ENCODE measurements at places on chromosomes 2 and 18. TPM values are rescaled to one million over a fixed set of nuclear protein-coding genes. Genes with fewer than 3 reads are reported as not detected.

Gene AQP12A
- not detected for total RNA-seq

Gene PLCL1
- total RNA-seq: 0.04 TPM

- no peak for DNase-seq
Observed at GRCh38 chr18:58549814-58550339, 79.0 kb downstream of the ALPK2 start.

GRCh38 chr18:1774261-1774660, 797.0 kb downstream of the METTL4 start:
- DNase-seq: no peak

- peak; percentile 83 for DNase-seq
Observed at GRCh38 chr2:42102024-42102590, 54.3 kb downstream of the PKDCC start.

- DNase-seq: no peak
Observed at GRCh38 chr2:159617646-159618045, 1.3 kb upstream of the BAZ2B start.

GRCh38 chr2:44267796-44268648, 7.3 kb upstream of the SLC3A1 start:
- DNase-seq: no peak

DNA sequence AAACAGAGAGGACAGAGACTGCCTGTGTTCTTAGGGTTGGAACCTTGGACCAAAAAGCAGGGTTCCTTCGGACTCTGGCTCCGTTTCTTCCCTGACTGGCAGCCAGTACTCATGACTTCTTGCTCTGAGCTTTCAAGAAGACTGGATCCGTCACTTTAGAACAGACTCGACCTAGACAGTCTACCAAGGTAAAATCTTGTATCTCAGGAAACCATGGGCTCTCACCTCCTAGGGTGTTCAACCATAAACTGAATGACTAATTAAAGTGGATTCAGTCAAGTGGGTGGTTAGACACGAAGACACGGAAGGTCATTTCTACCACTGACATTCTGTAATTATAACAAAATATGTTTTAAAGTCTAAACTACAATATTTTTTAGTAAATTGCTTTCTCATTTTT, 153.8 kb upstream of the SLC39A10 start:
- no peak for DNase-seq

- no peak for DNase-seq
Observed at GRCh38 chr2:197847651-197848401, 43.4 kb downstream of the PLCL1 start.

DNA sequence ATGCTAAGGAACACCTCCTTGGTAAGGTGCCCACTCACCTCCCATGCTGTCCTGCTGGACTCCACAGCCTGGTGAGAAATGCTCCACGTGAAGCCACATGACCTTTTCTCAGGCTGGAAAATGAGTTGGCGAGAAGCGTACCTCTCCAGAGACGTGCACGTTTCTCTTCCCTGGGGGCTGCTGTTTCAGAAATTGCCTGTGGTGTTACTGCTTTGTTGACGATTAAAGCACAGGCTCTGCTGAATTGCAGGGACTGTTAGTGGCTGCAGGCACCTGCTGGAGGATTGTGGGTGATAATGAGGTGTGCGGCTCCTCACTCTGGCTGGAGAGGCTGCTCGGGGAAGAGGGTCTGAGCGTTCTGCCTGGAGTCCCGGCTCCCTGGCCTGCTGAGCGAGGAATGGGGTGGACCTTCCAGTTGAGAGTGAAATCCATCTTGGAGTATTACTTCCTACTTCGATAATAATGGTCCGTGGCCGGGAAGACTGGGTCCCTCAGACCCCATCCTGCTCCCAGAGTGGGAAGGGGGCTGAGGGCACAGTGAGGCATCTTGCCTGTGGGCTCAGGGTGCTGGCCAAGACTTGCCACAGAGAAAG, 199.3 kb upstream of the HDAC4 start:
- DNase-seq: peak; percentile 43

Gene UGT1A10
- 0.13 TPM for total RNA-seq

- peak; percentile 90 for DNase-seq
Observed at GRCh38 chr18:37484983-37485834, 80.4 kb downstream of the CELF4 start.

Gene RIT2
- total RNA-seq: 0.36 TPM

Gene GCG
- total RNA-seq: not detected

- DNase-seq: no peak
Observed at GRCh38 chr2:64204703-64205102, 60.5 kb upstream of the PELI1 start.

DNA sequence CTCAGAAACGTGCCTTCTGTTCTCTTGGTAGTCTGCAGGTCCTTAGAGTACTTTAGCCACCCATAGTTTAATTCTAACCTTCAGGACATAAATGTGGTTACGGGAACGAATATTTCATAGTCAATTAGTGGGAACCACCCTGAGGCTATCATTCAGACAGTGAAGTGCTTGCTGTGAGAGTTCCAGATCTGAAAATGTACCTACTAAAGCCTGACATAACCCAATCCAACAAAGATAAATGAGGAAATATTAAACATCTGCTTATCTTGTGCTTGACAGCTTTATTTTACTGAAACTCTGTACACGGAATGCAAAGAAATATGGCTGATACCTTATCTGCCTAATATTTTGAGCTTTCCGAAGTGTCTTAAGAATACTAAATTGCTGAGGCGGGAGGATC, 43.0 kb downstream of the RAB27B start:
- DNase-seq: no peak

- no peak for DNase-seq
Observed at GRCh38 chr2:135582383-135582782, 51.1 kb downstream of the R3HDM1 start.

Gene ANKRD53
- 0.97 TPM for total RNA-seq

- DNase-seq: no peak
Observed at GRCh38 chr2:159086342-159086741, 117.9 kb downstream of the TANC1 start.

Gene TWIST2
- 1.9 TPM for total RNA-seq

Gene FEV
- not detected for total RNA-seq

Gene SKA1
- total RNA-seq: 29.5 TPM

GRCh38 chr2:235206399-235206798, 254.6 kb downstream of the SH3BP4 start:
- no peak for DNase-seq

Gene NEUROD1
- total RNA-seq: not detected

- no peak for DNase-seq
Observed at GRCh38 chr2:184272056-184272455, 326.3 kb upstream of the ZNF804A start.

DNA sequence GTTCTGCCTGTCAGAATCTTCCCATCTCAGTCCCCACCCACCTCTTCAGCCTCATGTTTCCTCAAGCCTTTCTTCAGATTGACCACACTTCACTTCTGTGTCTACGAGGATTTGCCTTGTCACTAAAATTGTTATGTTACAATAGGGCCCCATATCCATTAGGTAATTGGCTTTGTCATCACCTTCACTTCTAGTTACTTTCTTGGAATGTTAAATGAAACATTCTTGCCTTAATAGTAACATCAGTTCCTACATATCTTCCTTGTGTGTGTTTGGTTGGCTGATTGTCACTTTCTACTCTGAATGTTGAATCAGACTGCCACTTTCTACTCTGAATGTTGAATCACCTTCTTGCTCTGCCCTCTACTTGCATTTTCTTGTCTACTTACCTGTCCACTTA, 599.9 kb upstream of the NXPH2 start:
- DNase-seq: no peak

DNA sequence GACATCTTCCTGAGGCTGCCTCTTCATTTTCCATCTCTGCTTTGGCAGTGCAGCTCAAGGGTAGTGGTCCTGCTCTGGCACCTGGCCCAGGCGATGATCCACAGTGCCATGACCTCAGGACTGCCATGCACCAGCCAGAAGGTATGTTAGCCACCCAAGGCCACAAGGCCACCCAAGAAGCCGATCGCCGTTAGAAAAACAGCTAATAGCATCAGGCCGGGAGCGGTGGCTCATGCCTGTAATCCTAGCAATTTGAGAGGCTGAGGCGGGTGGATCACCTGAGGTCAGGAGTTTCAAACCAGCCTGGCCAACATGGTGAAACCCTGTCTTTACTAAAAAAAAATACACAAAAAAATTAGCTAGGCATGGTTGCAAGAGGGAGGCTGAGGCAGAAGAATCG, 28.4 kb upstream of the UGGT1 start:
- DNase-seq: no peak

Gene PUS10
- 5.0 TPM for total RNA-seq
